ENCODE measurements at places on chromosomes 11 and 22.

- DNase-seq: peak; percentile 88
These were observed 2.0 kb downstream of the FAT3 start for GRCh38 chr11:92226331-92227229.

- no peak for DNase-seq
These were observed 3.3 kb downstream of the PCF11 start for GRCh38 chr11:83159902-83160865.

- DNase-seq: peak; percentile 77
These were observed 12.8 kb upstream of the HYLS1 start for GRCh38 chr11:125874556-125875124.

DNA sequence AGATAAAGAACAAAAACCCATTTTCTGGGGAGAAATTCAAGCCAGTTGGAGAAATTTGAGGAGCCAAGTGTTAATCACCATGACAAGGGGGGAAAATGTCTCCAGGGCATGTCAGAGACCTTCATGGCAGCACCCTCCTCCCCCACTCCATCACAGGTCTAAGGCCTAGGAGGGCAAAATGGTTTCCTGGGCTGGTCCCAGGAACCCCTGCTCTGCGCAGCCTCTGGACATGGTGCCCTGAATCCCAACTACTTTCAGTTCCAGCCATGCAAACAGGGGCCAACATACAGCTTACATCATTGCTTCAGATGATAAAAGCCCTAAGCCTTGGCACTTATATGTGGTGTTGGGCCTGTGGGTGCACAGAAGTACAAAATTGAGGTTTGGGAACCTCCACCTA is 167.5 kb downstream of the LUZP2 start:
- DNase-seq: no peak

DNA sequence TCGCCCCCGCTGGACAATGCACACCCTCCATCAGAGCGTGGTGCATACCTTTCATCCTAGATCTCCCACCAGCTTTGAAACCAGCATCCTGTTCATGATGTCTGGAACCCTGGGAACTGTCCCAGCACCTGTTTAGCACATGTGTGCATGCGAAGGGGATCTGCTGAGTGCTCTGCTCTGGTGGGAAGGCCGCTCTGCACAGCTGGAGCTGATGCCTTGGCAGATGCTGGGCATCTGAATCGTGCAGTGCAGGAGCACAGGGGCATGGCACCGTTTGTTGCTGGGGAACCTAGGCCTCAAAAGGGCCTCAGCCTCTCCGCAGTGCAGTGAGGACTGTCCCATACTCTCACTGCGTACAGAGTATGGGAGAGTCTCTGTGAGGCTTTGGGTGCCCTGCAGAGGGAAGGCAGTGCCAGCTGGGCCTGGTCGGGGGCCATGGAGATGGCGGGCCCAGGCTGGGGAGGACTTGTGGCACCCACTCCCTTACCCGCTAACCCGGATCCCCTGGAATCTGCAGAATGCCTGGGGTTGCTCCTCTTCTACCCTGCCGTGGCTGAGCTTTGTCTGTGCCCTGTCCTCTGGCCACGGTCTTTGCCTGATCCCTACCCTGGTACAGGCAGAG is 72.9 kb upstream of the ATXN10 start:
- no peak for DNase-seq

GRCh38 chr11:27173545-27173944 is 132.9 kb downstream of the BBOX1 start:
- DNase-seq: no peak

DNA sequence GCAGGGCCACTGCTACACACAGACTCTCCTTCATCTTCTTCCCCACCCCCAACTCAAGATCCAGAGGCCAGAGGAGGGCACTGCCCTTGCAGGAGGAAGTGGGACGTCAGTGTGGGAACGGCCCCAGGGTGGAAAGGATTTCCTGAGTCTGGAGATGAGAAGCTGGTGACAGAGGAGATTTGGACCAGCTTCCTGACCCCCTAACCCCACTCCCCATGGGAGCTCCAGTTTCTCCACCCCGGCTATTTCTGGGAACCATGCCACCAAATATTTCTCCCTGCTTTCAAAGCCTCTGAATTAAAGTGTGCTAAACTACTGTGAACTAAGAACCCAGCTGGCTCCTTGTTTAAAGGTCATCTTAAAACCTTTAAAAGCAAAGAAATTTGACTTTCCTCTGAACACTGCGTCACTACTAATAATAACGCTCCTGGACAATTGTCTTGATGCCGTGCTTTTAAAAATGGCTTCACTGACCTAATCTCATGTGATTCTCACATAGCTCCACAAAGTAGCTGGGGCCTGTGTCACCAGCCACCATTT is 46.6 kb downstream of the CWC15 start:
- DNase-seq: peak; percentile 91

DNA sequence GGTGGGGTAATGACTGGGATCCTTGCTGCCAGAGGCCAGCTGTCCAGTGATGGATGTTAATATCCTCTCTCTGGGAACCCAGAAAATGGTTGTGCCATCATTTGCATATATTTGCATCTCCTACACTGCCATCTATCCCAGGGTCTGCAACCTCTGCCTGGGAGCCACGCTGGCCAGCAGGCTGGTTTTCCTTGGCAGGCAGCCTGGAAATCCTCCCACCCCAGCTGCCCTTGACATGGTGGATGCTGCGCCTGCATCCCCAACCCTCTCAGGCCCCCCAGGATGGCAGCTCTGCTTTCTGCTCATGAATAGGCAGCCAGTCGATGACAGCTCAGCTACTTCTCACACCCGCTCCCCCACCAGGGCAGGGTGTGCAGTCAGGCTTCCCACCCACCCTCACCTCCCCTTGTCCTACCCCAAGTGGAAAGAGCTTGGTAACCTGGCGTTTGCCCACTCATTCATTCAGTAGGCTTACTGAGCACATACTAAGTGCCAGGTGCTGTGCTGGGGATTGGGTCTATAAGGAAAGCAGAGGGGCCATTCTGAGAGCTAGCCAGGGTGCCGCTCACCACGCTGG is 202.5 kb downstream of the TRIM29 start:
- no peak for DNase-seq

DNA sequence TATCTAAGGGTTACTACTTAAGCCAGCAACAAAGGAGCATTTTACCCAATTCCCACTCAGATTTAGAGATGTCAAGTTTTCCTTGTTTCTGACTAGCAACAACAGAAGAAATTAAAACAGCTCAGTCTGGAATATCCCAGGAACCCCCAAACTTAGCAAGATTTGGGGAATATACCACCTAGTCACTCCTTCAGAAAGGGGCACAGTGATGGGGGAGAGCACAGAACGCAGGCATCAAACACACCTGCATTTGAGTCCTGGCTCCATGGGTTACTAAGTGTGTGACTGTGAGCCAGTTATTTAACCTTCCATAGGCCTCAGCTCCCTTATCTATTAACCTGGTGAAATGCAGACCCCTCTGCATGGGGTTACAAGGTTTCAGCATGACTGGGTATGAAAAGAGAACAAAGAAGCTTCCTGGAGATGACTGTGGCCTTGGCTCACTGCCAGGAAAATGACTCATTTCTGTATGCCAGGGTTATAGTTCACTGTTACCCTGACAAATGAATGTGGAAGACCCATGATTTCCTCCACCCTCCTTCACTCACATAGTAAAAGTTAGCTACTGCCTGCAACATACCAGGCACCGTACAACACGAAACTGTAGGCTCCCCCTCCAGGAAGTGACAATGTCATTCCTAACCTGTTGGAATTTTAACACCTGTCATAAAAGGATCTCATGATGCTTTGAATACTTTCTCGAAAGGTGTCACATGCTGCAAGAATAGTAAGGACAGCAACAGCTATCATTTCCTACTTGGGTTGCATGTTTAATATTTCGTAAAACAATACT is 79.6 kb downstream of the ME3 start:
- peak; percentile 91 for DNase-seq

DNA sequence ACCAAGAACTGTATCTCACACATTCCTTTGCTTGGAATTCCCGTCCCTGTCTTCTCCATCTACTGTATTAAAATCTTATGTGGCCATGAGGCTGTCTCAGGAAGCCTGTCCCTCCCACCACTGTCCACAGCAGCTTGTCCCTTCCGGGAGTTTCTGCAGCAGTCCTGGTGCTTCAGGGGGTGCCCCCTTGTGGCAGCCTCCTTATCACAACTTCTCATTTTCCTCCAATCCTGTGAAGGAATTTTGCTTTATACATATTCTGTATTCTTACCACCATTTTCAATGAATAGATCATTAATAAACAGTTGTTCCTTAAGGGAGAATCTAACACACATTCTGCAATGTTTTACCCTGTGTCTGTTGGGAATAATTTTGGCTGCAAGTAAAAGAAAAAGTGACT is 220.4 kb upstream of the RAG2 start:
- peak; percentile 47 for DNase-seq
